ENCODE measurements at places on chromosomes 11 and 22.

DNA sequence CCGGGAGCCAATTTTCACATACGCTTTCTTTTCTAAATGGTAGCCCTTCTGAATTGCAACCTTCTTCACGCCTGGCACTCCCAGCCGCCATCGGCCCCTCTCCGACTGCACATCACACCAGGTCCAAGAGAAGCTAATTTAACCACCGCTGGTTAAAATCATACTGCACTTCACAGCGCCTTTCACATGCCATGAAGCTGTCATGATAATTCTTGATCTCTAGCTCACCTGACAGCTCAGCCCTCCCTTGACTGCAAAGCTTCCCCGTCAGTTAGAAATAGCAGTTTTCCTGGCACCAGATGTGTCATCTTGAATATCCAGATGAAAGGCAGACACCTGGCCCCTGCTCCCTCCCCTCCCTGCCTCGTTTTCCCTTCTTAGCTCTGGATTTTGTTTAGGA is 101.4 kb downstream of the ARL14EP start:
- H3K27me3 ChIP-seq = peaks cover 1% of the 10 kb centered on the region
- H3K36me3 ChIP-seq = no peaks in the 10 kb centered on the region
- peaks cover 33% of the 10 kb centered on the region for H3K4me1 ChIP-seq

DNA sequence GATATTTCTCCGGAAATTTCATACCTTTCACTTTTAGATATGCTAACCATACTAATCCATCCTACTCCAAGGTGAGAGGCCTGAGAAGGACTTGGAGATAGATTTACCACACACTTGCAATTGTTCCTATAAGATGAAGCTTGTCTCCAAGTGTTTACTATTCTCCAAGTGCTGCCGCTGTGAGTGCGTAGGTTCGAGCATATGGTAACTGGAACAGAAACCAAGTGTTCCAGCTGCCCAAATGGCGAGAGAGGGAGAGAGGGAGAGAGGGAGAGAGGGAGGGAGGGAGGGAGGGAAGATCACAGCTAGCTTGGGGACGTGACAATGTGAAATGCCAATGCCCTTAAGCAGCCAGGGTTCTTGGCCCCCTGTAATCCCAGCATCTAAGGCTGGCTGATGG is 21.5 kb downstream of the ASCC2 start:
- H3K36me3 ChIP-seq = peaks cover 55% of the 10 kb centered on the region
- H3K27ac ChIP-seq = no peak overlapping the region
- H3K4me3 ChIP-seq = no peak overlapping the region
- H3K27me3 ChIP-seq = peaks cover 2% of the 10 kb centered on the region
- no peaks in the 10 kb centered on the region for H3K4me1 ChIP-seq

DNA sequence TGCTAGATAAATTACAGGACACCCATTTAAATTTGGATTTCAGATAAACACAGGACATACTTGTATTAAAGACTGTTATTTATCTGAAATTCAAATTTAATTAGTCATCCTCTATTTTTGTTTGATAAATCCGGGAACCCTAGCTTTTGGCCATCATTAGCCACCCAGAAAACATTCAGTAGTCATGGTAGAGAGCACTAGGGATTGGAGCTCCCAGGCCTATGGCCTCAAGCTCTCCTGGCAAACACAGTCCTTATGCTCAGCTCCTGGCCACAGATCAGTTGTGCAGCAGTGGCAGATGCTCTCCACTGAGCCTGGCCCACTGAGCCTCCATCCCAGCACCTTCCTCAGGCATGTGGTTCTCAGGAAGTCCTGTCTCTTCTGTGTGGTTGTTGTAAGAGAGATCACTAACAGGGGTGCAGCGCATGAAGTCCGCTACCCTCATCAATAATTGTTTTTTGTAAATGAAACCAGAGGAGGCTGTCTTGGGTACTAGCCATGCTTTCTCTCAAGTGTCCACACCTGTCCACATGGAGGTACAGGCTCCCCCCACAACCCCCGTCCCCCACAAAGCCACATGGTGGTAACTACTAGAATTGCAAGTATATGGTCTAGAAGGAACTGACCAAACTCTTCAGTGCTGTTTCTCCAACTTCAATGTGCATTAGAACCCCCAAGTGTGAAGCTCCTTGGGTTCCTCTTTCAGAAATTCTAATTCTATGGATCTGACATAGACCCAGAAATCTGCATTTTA is 1.1 kb upstream of the IRAG1 start:
- peaks cover 8% of the 10 kb centered on the region for H3K4me1 ChIP-seq
- peaks cover 8% of the 10 kb centered on the region for H3K36me3 ChIP-seq
- H3K4me3 ChIP-seq = no peak overlapping the region
- DNase-seq = no peak
- H3K27ac ChIP-seq = no peak overlapping the region

DNA sequence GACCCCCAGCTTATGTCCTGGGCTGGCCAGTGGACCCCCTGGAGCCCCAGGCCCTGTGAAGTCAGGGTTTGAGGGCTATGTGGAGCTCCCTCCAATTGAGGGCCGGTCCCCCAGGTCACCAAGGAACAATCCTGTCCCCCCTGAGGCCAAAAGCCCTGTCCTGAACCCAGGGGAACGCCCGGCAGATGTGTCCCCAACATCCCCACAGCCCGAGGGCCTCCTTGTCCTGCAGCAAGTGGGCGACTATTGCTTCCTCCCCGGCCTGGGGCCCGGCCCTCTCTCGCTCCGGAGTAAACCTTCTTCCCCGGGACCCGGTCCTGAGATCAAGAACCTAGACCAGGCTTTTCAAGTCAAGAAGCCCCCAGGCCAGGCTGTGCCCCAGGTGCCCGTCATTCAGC is 24.6 kb downstream of the CSF2RB start:
- H3K27me3 ChIP-seq = peaks cover 3% of the 10 kb centered on the region
- H3K4me1 ChIP-seq = no peaks in the 10 kb centered on the region
- H3K4me3 ChIP-seq = no peak overlapping the region
- no peak overlapping the region for H3K27ac ChIP-seq

GRCh38 chr11:35390737-35391682 is 28.3 kb downstream of the SLC1A2 start:
- H3K27me3 ChIP-seq = peaks cover 3% of the 10 kb centered on the region
- no peaks in the 10 kb centered on the region for H3K36me3 ChIP-seq
- no peak overlapping the region for H3K4me3 ChIP-seq
- no peak overlapping the region for H3K27ac ChIP-seq
- no peak for DNase-seq
- H3K4me1 ChIP-seq = no peaks in the 10 kb centered on the region

DNA sequence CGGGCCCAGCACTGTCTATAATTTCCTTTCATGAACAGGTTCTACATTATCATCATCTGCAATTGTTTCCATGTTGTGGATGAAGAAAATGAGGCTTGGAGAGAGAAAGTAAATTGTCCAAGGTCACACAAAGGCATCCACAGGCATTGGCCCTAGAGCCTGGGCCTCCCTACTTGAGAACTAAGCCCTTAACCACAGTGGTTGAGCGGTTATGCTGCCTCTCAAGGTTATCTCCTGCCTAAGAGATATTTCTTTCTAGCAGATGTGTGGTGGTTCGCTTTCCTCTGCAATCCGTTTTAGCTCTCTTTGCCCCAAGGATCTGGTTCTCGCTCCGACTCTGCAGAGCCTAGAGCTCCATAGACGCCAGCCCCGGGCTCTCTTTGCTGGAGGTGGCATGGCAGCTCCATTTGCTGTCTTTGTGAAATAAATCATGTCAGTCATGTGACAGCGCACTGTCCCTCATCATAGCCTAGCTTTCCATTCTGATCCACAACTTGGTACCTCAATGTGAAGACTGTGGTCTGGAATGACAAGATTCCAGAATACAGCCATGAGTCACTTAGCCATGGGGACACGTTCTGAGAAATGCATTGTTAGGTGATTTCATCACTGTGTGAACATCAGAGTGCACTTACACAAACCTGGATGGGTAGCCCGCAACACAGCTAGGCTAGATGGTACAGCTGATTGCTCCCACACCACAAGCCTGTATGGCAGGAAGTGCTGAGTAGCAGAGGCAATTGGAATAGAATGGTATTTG is 27.2 kb downstream of the RPS6KA4 start:
- no peak for DNase-seq
- peaks cover 16% of the 10 kb centered on the region for H3K4me1 ChIP-seq
- H3K27ac ChIP-seq = no peak overlapping the region
- no peaks in the 10 kb centered on the region for H3K36me3 ChIP-seq

DNA sequence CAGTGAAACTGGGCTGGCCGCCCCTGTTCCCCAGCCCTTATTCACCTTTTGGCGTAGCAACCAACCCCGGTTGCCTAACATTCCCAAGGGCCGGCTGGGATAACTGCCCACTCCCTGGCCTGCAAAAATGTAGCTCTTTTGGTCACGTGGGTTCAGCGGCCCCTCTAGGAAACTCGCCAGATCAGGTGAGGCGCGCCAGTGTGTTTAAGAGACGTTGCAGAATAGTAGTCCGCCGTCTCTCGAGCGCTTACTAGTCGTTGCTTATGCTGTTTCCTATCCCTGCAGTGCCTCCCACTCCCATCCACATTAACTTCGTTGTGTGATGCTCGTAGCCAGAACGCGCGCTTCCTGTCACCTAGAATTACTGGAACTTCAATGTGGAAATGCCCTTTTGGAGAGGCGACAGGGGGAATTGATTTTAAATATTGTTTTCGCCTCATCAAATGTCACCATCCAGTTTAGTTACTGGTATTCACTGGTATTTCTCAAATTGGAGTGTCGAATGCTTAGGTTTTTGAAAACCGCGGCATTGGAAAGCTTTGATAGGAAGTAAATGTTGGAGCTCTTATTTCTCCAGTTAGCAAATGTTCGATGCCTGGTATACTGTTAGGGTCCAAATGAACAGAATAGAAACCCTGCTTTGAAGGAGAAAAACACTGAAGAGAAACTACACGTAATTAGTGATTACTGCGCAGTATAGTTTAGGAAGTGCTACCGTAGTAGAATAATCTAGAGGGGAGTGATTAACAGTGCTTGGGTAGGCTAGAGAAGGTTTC is 823 bp downstream of the CEP57 start:
- H3K27me3 ChIP-seq = peaks cover 18% of the 10 kb centered on the region
- H3K27ac ChIP-seq = peak overlapping the region; percentile 99
- peaks cover under 1% of the 10 kb centered on the region for H3K36me3 ChIP-seq

DNA sequence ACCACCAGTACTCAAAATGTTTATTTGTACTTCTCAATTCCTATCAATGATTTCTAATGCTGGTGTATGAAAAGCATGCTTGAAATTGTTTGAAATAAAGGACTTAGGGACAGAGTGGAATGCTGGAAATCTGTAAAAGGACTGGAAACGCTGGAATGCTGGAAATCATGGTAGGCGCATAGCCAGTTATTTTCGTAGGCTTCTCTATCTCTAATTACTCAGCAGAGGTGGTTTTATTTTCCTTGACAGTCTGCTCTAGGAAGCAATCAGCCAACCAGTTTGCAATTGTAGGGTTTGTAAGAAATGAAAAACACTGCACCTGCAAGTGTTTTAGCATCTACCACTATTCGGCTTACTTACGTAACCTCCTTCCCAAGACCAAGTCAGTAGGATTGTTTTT is 788 bp downstream of the LIN7C start:
- H3K27me3 ChIP-seq = no peaks in the 10 kb centered on the region
- peak overlapping the region; percentile 100 for H3K4me3 ChIP-seq
- no peak for DNase-seq
- no peaks in the 10 kb centered on the region for H3K36me3 ChIP-seq
- peak overlapping the region; percentile 99 for H3K27ac ChIP-seq
- peaks cover 10% of the 10 kb centered on the region for H3K4me1 ChIP-seq

GRCh38 chr22:39524089-39524752 is 3.9 kb downstream of the ATF4 start:
- no peak for DNase-seq
- peak overlapping the region; percentile 85 for H3K27ac ChIP-seq
- peaks cover 35% of the 10 kb centered on the region for H3K36me3 ChIP-seq
- H3K4me1 ChIP-seq = peaks cover 55% of the 10 kb centered on the region
- H3K27me3 ChIP-seq = peaks cover 15% of the 10 kb centered on the region

GRCh38 chr11:2390091-2390724 is 10.3 kb upstream of the TSSC4 start:
- H3K36me3 ChIP-seq = peaks cover 4% of the 10 kb centered on the region
- peaks cover 9% of the 10 kb centered on the region for H3K27me3 ChIP-seq
- DNase-seq = no peak

DNA sequence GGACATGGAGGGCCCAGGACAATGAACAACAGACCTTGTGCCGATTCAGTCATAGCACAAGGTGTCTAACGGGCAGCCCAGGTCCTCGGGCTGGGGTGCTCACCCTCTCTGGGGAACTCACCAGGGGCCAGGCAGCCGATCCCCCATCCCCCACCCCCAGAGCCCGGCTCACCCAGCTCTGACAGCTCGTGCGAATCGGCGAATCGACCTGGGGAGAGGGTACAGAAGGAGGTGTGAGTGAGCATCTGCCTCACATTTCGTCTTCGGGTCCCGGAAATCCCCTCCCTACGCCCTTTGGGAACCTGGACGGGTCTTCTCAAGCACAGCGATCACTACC is 423 bp downstream of the PEX16 start:
- H3K36me3 ChIP-seq = no peaks in the 10 kb centered on the region
- peak overlapping the region; percentile 95 for H3K4me3 ChIP-seq
- H3K27ac ChIP-seq = peak overlapping the region; percentile 92
- no peak for DNase-seq

DNA sequence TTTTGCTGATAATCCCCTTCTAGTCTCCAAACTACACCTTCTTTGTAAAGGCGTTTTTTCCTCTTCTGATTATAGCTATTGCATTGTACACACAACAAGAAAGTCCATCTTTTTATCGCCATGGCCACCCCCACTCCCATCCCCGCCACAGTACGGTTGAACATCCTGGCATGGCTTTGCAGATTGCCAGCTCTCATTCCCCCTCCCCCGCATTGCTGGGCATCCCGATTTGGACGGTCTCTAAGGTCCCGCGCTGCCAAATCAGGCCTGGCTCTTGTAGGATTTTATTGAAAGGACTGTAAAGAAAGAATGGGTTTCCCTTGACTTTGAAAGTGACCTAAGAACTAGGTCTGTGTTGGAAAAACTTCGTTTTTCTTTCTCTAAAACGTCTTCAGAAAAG is 916 bp upstream of the SLC6A5 start:
- no peak overlapping the region for H3K4me3 ChIP-seq
- DNase-seq = no peak
- peaks cover 2% of the 10 kb centered on the region for H3K4me1 ChIP-seq

DNA sequence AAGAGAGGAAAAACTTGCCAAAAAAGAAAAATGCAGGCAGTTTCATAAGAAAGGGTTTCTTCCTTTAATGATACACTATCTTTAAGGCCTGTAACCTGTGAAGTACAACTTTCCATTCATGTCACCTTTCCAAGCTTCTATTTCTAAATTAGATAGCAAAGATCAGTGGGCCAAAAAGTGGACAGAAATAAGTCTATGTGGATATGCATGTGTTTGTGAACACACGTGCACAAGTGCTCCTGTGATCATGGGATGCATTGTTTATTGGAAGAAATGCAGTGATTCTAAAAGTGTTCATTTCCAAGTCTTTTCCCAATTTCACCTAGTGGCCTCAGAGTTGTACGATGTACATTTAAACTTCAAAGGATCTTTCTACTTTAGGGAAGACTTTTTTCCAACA is 230.0 kb upstream of the BLID start:
- no peak for DNase-seq
- no peaks in the 10 kb centered on the region for H3K4me1 ChIP-seq
- no peaks in the 10 kb centered on the region for H3K27me3 ChIP-seq
- no peak overlapping the region for H3K4me3 ChIP-seq
- H3K36me3 ChIP-seq = no peaks in the 10 kb centered on the region

- DNase-seq = no peak
- H3K27ac ChIP-seq = no peak overlapping the region
- no peak overlapping the region for H3K4me3 ChIP-seq
- no peaks in the 10 kb centered on the region for H3K4me1 ChIP-seq
- H3K27me3 ChIP-seq = no peaks in the 10 kb centered on the region
These were observed 547.3 kb upstream of the LRRC4C start for GRCh38 chr11:42006766-42007165.

- peaks cover 22% of the 10 kb centered on the region for H3K4me1 ChIP-seq
- peaks cover 6% of the 10 kb centered on the region for H3K27me3 ChIP-seq
- no peak overlapping the region for H3K4me3 ChIP-seq
- H3K27ac ChIP-seq = no peak overlapping the region
- H3K36me3 ChIP-seq = peaks cover 16% of the 10 kb centered on the region
These were observed 71.5 kb downstream of the SGSM3 start for GRCh38 chr22:40441761-40442390.

Measured in endothelial cell (in vitro differentiated cells).